Fibroblast of gingiva (primary cell): ENCODE measurements at places on chromosomes 12 and 14.

DNA sequence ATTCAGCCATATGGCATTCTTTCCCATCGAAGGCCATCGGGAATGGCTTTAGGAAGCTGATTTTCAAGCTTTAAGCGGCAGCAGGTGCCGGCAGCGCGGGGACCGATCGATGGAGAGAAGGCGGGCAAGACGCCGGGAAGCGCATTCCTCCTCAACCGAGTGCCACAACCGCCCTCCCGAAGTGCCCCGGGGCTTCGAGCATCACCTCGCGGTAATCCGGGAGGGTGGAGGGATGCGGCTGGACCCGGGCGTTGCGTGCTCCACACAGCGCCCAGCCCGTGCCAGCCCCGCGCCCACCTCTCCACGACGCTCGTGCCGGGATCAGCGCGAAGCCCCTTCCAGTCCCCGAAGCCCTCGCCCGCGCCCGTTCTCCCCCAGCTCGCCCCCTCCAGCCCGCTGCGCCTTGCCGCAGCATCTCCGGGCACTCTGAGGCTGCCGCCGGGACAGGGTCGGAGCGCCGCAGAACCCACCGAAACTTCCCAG, 3.2 kb downstream of the USP44 start:
- DNase-seq = no peak

DNA sequence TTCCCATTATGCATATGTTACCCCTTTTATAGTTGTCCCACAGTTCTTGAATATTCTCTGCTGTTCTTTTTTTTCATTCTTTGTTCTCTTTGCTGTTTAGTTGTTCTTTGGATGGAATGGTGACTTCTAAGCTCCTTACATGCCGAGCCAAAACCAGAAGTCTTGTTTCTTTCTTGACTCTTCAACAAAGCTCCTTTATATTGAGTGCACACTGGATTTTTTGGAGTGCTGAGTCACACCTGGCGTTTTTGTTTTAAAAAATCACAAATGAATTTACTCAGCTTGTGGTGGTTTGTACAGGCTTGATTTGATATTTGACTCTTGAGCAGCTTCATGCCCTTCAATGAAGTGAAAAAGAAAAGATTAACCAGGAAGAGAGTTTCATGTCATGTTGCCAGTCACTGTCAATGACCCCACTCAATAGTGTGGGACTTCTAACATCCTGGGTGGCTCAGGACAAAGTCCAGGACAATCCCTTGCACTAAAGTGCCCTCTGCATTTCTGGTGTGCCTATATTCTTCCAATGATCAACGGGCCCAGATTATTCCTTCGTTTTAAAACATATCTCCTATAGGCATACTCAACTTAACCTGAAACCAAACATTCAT, 112.4 kb upstream of the SLC38A4 start:
- no peak for DNase-seq

DNA sequence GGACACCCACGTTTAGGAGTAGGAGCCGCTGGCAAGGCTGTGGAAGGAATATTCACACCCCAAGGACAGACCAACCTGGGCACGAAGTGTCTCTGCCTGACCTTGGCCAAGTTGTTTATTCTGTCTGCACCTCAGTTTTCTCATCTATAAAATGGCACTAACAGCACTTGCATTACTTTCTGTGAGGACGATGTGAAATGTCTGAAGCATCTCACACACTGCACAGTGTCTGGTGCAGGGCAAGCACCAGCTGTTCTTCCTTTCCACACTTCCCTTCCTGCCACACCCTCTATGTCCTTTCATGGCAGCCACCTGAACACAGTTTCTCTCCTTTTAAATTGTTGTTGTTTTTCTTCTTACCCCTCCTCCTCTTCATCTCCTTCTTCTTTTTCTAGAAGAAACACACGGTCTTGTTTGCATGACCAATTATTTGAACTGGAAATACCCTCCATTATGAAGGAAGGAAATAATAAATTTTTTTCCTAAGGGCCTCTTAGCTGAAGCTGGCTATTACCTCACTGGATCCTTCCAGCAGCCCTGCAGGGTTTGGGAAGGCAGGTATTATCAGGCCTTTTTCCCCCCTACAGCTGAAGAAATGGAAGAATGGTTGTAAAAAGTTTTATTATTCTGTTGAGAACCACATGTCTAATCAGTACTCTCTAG, 42.9 kb upstream of the ATP23 start:
- no peak for DNase-seq

DNA sequence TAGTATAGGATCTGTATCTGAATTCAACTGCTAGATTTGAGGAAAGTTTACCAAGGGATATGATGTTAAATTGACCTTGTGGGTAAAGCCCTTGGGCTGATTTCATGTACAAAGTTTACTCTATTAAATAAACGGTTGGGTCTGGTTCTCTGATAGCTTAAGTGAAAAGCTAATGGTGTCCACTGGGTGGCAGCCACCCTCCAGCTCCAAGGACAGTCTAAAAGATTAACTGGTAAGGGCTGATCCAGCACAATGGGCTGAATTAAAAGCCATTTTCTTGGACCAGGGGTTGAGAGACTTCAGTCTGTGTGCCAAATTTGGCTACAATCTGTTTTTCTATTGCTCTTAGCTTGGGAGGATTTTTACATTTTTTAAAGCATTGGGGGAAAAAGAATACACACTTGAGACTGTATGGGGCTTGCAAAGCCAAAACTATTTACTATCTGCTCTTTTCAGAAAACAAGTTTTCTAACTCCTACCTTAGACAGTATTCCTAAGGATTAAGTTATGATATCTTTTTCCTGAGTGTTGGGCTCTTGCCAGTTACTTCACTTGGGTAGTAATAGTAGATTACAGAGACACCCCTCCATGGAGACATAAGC, 116.5 kb downstream of the GPHN start:
- DNase-seq = peak; percentile 61

DNA sequence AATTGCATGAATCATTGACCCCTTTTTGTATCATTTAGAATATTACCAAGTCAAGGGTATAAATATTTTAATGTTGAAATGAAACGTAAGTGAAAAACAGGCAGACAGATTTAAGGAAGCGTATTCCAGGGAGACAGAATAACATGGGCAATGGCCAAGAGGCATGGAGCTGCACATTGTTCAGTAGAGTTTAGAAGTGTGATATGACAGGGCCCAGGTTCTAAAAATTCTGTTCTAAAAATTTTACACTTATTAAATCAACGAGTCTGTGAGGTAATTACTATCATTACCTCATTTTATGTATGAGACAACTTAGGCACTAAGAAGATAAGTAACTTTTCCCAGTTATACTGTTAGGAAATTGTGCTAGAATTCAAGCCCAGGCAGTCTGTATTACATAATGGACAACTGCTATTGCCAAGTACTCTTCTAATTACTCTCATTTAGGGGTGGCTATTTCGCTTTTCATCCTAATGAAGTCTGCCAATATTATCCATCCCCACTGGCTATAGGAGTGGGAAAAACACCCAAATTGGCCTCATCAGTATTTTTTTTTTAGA, 103.2 kb upstream of the NAV3 start:
- no peak for DNase-seq

DNA sequence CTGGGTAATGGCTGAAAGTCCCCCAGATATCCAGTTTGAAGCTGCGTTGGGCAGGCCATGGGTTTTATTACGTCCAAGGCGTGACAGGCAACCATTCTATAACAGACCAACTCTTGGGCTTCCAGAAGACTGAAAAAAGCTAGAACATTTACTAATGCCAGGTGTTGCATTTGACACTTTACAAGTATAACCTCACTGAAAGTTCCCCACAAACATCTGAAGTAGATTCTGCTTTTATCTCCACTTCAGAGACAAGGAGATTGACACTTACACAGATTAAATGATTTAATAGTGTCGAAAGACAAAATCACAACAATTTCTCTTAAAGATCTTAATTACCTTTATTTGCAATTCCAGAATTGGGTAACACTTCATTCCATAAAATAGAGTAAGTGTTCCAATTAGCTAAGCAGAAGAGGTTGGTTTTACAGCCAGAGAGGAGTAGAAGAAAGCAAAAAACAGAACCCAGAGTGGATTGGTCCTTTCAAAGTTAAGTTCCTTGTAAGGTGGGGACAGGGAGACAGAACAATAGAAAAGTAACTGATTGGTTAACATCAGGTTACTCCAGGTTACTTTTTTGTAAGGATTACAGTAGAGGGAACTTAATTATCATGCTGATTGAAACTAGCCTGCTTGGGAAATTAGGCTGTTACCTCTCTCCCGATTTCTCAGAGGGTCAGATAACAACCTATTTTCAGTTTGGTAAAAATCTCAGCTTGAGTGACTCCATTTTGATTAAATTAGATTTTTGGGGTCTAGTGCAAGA, 11.3 kb downstream of the SOCS2 start:
- DNase-seq = no peak

- peak; percentile 60 for DNase-seq
Observed at GRCh38 chr14:36973806-36974442, 198.5 kb downstream of the SLC25A21 start.

GRCh38 chr14:91352053-91352452, 65.6 kb downstream of the CCDC88C start:
- DNase-seq = no peak

GRCh38 chr12:98698603-98699463, 53.7 kb downstream of the APAF1 start:
- DNase-seq = no peak

GRCh38 chr14:57153286-57153685, 115.4 kb downstream of the EXOC5 start:
- DNase-seq = no peak

GRCh38 chr12:69548687-69549086, 36.6 kb upstream of the CCT2 start:
- no peak for DNase-seq

DNA sequence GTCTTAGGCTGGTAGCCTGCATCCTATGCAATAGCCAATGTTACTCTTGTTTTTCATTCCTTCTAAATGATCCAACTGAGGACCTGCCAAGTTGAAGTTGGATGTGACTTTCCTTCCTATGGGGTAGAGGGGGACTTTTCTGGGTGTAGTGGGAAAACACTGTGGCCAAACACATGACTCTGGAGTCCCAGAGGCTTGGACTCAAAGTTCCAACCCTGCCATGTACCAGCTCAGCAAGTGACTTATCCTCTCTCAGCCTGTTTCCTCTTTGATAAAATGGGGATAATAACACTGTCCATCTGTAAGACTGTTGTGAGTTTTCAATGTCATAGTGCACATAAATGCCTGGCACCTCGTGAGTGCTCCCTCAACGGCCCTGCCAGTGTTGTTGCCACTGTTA, 97.0 kb downstream of the ZFP36L1 start:
- peak; percentile 37 for DNase-seq

DNA sequence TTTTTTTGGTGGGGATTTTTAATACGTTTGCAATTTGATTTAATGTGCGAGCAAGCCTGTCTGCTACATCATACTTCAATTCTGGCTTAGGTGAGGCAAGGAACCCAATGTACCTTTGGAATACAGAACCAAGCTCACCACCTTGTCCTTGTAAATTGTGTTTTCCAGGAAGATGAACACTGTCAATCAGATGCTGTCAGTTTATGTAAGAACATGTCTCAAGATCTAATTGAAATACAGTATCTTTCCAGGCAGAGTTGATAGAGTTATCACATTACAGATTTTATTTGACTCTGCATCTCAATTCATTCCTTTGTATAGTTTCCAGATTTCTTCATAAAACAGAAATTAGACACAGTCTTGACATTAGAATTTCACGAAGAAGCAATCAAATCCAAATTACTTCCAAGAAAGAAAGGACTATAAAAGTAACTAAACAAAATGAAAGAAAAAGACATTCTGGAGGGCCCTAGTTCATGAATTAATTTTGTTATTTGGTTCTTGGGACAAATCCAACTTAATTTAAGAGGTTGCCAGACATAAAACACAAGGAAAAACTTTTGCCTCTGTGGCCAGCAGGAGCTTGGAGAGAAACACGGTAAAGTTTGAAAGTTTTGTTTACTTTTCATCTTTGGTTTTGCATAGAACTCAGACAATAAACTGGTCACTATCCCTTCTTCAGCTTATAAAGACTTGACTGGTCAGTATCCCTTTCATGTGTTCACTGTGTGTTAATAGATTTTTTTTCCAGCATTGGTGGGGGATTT, 16.4 kb upstream of the MED13L start:
- no peak for DNase-seq

DNA sequence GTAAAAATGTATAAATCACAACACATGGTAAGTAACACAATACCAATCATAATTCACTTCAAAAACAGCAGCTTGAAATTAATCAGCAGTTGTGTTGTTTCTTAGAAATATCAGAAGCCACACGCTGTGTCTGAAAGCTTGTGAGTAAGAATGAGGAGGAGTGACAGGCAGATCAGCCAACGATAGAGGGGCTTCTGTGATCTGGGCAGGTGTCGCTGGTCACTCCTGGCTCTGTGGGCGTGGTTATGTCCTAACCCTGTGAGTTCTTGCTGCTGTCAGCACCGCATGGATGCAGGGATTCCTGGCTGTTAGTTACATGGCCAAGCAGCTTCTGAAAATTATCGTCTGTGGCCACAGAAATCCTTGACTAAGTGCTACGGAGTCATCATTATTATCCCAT, 123.4 kb downstream of the SLC25A47 start:
- no peak for DNase-seq

DNA sequence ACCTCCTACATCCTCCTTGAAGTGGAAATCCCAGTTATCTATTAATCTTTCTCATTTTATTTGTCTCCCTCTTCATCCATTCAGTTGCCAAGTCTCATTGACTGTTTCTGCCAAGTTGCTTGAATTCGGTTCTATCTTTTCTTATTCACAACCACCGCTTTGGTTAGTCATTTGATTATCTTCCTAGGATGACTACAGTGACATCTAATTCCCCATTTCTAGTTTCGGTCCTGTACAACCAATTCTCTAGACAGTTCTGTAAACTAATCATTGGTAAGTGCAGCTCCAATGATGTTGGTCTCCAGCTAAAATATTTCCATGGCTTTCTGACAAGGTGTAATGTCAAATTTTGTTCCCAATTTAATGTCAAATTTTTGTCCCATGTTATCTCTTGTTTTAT, 220.1 kb downstream of the ADAMTS20 start:
- DNase-seq = no peak

- peak; percentile 86 for DNase-seq
Observed at GRCh38 chr14:76901171-76902055, 75.2 kb downstream of the LRRC74A start.

DNA sequence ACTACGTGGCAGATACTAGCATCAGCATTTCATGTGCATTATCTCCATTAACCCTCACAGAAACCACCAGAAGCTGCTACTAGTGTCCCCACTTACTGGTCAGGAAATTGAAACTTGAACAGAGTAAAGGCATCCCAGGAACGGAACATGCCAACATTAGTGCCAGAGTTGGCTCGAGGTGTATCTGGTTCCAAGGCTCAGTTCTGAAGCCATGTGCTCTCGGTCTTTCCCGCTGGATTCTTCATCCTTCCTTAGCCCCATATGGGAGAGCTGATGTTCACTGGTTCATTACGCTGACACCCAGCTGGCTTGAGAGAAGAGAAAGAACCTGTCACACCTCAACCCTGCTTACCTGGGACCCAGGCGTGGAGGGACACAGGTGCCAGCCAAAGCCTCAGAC, 91.5 kb downstream of the TBX5 start:
- no peak for DNase-seq

DNA sequence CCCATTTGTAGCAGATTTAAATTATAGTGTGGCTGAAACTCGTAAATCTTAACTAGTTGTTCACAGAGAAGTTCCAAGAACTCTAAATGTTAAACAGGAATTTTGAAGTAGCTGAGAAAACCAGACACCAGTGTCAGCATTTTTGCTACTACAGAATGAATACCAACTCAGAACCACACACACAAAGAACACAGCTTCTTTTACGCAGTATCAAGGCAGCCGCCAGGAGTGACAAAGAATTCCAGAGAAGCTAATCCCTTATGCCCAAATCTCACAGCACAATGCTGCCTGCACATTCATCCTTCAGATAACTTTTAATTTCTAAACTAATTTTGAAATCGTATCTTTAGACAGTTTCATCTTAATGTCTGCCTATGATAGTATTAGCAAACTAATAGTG, 37.4 kb downstream of the SLC6A15 start:
- DNase-seq = no peak
